ENCODE measurements at places on chromosomes 3 and 15.
A peak's percentile ranks its signal among the peaks of the same experiment; 100 is the strongest.

GRCh38 chr3:12974819-12975218 lies 98.4 kb downstream of the IQSEC1 start:
- no peak for DNase-seq

DNA sequence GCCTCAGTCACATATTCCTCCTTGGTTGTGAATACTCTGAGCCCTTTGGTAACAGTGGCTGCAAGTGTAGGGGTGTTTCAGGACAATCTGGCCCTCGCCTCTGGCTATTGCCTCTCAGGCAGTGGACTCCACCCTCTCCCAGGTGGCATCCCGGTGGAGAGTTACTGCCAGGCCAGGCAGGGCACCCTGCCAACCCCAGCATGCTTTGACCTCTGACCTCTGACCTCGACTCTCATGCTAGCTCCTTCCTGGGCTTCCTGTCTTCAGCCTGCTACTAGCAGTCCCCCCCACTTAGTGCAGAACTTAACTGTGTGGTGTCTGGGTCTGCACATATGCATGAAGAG lies 5.5 kb downstream of the TM6SF1 start:
- DNase-seq = no peak

DNA sequence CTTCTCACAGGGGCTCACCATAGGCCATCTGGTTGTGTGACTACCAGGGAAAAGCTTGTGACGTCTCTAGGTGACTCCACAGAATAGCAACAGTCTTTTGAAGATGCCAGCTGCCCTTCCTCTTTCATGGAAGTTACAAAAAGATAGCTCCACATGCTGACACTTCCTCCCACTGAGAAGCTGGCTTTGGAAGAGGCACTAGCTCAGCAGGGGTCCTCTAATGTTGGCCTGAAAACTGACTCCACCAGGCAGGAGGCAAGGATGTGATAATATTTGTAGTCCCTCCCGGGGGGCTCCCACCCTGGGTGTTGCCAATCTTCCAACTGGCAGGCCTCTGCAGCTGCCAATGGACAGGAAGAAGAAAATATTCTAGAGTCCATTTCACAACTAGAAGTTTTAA lies 343.5 kb downstream of the NEK10 start:
- DNase-seq = no peak

DNA sequence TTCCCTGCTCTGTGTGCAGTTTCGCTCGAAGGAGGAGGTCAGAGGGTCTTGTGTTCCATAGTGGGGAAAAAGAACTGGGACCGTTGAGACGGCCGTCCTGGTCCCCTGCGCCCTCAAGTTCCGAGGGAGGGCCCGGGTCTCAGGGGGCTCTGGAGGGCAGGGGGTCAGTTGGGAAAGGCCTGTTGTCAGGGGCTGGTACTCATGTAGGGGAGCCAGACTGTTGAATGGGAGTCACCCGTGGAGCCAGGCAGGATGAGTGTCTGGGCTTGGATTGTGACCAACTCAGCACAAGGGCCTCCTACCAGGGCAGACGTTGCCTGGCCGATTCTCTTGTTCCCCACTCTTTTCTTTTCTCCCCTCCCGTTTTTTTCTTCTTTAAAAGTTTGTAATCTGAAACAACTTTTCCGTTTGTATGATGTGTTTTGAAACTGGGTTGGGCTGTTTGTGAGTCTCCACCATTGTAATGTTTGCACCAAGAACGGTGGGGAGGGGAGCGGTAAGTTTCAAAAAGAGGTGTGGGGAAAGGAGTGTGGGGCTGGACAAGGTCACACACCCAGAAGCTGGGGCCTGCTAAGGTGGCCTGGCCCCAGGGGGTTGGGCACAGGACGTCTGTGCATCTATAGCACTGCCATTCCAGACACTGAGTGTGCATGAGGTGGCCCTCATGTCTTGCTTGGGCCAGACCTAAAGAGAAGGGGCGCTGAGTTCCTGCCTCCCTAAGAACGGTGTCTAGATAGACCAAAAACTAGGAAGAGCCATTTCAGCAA lies 1.1 kb downstream of the CMTM7 start:
- peak; percentile 79 for DNase-seq

- DNase-seq = peak; percentile 86
Observed at GRCh38 chr3:36700537-36701248, 63.7 kb downstream of the DCLK3 start.

All from EH (cell line).